Thymus (tissue), 14 donors: ENCODE measurements at places on chromosomes 5 and 9.

DNA sequence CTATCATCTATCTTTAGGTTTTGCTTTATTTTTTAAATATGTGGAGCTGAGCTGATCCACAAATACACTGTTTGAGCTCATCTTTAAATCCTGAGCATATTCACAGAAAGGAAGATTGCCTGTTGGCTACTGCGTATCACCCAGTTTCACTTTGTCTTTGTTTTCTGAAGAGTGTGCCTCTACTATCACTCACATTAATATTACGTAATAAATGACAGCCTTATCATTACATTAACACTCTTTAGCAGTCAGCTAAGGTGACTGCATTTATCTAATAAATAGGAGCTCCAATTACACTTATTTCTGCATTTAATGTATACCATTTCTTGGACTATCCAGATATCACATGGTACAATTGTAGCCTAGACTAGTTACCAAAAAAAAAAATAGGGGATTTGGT lies 511.7 kb downstream of the NR2F1-AS1 start:
- DNase-seq: no peak

DNA sequence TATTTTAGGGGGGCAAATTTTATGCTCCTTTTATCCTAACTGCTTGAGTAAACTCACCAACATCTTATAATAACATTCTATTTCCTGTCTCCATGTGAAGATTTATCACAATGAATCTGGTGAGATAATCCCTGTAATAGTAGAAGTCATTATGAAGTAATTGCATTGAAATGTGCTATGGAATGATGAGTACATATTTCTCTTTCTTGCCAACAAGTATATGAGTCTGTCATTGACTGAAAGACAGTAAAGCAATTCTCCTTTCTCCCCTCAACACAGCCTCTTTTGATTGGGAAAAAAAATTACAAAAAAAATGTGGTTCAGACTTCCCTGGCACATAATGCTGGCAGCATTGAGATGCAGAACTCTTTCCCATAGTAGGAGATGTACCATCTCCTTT lies 459.2 kb upstream of the RGMB start:
- no peak for DNase-seq

GRCh38 chr5:8458038-8458383 lies 589.1 kb downstream of the MTRR start:
- DNase-seq: no peak

- no peak for DNase-seq
Observed at GRCh38 chr5:124399426-124399961, 346.9 kb downstream of the ZNF608 start.

- no peak for DNase-seq
Observed at GRCh38 chr5:79488775-79489174, 25.2 kb downstream of the HOMER1 start.
